ENCODE measurements at places on chromosomes 1 and 21.
A peak's percentile ranks its signal among the peaks of the same experiment; 100 is the strongest.

GRCh38 chr1:147171399-147172167 is 687 bp downstream of the PRKAB2 start:
- no peak for DNase-seq

- peak; percentile 63 for DNase-seq
Observed at GRCh38 chr1:41754540-41754939, 164.2 kb downstream of the HIVEP3 start.

DNA sequence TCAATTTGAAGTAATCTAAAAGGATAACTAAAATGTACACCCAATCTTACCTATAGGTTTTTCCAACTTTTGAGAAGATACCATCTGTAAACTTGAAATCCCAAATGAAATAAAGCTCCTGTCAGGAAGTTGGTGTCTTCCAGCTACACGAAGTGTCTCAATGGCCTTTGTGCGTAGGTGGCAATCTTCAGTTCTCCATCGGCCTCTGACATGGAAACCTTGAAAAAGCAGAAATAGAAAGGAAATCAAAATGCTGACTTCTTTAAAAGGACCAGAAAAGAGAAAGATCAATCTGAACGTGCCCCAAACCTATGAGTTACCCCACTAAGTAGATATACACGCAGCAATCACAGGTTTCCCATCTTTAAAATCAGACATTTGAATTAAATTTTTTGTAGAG is 10.0 kb downstream of the MKNK1 start:
- DNase-seq, result no peak

DNA sequence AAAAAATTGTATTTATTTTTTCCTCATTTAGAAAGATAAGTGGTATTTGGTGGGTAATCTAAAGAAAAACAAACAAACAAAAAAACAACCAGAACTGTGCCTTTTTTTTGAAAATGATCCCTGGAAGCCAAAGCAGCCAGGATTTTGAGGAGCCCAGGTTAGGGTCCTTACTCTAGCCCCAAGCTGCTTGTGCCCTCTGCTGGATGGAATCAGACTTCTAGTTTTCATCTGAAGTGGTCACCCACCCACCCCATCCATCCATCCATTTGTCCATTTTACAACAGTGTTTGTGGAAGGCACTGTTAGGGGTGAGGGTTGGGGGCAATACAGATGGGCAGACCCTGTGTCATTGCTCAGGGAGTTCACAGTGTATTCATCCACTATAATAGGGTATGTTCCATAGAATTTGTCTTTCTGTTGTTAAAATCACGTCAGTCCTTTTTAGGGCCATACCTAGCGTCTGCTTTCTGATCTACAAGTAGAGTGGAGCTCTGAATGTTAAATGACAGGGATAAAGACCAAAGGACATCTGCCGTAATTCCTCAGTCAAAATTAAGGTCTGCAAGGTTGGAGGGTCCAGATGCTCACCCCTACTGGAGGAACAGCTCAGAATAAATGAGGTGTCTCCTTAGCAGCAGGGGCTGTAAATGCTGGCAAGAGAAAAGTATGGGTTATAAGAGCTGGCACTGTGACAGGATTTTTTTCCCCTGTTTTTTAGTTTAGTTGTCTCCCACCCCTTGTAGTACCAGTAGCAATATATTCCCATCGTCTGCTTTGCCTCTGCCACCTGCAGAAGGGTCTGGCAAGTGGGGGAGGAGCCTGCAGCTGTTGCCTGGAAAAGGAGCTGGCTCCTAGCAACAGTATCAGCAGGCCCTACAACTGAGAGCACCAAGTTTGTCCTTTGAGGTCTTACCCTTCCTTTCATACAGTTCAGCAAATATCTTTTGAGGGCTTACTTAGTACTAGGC is 3.2 kb downstream of the LRRC42 start:
- DNase-seq, result peak; percentile 30

DNA sequence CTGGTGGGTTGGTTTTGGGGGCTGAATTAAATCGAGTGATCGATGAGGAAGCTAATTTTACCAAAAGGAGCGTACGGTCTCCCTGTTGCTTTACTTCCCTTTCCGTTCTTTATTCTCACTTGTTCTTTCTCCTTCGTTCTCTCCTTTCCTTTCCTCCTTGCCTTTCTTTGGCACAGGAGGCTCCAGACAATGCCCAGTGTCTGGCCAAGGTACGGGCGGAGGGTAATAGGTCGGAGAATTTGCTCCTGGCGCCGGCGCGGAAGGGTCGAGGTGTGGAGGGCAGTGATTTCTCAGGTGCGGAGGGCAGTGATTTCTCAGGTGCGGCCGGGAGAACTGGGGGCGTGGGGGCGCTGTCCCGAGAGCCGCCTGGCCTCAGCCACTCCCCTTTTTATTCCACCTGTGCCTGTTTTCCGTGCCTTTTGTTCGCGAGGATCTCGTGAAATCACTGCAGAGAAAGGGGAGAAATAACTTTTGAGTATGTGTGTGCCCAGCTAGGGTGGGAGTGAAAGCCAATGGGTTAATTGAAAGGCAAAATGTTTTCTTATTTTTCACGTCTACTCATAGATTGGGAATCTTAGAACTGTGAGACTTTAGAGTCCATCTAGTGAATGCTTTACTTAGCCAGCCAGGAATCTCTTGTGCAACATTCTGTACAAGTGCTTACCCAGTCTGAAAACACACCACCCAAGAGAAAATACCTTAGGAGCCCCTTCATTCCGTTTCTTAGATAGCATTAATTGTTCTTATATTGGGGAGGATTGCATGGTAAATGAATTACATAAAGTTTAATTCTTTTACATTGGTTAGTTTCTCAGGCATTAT is 1.3 kb downstream of the FNBP1L start:
- no peak for DNase-seq

DNA sequence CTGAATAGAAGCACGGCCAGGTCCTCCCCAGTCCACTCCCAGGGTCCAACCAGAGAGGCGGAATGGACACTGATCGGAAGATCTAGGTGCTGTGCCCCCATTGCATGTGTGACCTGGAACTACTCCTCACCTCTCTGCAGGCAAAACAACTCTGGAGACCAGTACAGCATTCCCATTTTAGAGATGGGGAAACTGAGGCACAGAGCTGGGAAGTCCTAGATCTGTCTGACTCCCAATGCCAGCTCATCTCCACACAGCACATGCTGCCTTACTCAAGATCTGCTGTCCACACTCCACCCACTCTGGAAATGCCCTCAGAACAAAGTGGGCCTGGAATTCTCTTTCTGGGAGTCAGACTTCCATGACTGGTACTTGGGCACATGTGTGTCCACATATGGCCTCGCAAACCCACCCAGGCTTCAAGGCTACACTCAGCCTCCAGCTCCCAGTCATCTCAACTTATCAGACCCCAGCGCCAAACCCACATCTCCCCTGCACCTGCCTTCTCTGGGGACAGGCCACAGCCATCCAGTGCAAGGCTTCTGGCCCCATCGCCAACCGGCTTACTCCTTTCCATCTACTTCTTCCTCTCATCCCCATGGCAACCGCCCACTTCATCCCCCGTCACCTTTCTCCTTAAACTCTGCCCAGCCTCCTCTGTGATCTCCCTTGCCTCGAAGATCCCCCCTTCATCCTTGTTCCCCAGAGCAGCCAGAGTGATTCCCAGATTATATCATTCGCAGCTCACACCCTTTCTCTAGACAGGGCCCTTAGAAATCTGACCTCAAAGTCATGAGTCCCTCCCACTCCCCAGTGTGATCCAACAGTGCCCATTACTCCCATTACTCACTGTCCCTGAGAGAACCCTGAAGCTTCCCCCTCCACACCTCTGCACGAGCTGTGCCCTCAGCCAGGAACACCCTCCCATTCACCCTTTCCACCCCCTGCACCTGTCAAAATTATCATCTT is 2.7 kb downstream of the COL8A2 start:
- no peak for DNase-seq

GRCh38 chr21:24208562-24209260 is 1398.6 kb downstream of the MRPL39 start:
- no peak for DNase-seq

- no peak for DNase-seq
Observed at GRCh38 chr21:37380349-37381323, 14.1 kb downstream of the DYRK1A start.

GRCh38 chr1:14997646-14998276 is 155.8 kb upstream of the TMEM51 start:
- DNase-seq, result no peak

DNA sequence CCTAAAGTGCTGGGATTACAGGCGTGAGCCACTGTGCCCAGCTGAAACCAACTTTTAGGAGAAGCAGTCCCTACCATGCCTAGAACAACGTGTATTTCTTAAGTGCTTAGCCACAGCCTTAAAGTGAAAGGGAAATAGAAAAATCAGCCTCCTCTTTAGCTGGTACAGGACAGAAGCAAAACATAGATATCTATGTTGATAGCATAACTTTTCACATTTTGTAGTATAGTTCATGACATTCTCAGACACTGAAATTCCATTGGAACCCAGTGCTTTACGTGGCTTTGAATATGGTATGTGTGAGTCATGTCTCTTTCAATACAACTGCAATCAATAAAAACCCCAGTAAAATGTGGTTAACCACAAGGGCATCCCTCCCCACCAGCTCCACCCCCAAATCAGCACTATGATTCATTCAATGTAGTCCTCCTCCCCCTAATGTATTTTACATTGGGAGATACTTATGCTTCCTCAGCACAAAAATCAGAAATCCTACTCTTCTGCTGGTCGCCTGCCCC is 32.1 kb downstream of the TGFB2 start:
- DNase-seq, result peak; percentile 74

DNA sequence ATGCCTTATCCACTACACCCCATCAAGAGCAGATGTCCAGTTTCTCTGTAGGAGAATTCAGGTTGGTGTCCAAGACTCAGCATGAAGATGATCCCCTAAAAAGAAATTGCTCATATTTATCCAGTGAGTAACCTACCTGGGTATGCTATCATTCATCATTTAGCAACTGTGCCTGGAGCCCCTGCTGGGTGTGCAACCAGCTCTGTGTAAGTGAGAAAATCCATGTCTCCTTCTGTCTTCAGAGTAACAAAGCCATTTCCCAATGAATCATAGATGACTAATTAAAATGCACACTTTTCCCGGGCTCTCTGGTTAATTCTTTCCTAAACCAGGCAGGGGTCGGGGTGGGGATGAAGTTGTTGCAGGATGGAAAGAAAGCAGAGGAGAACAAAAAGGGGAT is 35.8 kb downstream of the OLFML3 start:
- no peak for DNase-seq

DNA sequence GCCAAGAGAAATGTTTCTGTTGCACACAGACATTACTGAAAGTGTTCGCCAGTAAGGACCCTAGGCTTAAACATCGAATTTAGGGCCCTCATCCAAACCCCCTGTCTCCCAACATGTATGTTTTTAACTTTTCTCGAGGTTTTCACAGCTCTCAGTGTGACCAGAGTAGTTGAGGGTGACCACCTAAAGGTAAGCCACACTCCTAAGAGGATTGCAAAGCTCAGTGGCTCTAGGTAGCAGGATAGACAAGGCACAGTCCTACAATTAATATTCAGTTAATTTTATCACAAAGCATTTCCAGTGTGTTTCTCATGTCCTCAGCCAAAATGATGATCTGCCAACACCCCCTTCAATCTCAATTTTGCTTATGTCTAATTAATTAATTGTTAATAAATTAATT is 695 bp upstream of the ALG14 start:
- no peak for DNase-seq

DNA sequence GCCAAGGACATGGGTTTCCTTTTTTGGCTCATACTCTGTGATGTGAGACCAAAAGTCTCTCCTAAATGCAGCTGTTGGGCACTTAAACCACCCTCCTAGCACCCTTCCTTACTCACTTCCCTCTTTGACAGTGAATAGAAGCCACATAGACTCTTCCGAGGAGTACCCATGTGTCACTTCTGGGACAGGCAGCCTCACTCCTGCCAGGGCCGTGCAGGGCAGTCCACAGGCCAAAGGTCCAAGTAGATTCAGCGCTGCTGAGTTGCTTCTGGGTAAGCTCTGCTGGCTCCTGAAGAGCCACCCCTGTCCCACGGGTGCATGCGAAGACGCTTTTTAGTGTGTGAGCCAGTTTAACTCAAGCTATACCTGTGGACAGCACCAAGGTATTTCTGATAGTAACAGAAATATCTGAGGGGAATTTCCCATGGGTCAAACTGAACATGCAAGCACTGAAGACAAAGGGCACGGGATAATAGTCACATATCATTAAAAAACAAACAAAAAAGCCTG is 36.8 kb upstream of the BMP8B start:
- no peak for DNase-seq

GRCh38 chr1:30818568-30819243 is 61.1 kb upstream of the LAPTM5 start:
- no peak for DNase-seq

DNA sequence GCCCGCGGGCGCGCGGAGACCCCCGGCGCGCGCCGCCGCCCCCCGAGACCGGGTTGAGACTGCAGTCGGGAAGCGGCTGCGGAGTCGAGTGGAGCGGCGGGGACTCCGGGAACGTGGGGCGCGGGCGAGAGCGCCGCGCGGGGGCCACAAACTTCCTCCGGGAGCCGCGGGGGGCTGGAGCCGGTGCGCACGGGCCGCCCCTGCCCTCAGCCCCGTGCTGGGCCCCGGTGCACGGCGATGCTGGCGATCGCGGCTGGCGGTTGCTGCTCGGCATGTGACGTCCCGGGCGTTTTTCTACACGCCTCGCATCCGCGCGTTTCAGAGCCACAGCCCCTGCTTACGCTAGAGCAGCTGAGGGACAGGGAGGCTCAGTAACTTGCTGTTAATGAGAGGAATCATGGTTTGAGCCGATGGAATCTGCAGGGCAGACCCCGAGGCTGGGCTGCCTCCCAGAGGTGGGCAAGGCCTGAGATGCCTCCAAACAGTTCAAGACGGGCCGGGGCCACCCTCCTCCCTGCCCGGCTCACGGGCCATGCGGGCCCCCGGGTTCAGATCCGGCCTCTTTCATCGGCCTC is 520 bp downstream of the TMEM201 start:
- DNase-seq, result peak; percentile 70

GRCh38 chr1:64664299-64664698 is 80.6 kb upstream of the RAVER2 start:
- no peak for DNase-seq

DNA sequence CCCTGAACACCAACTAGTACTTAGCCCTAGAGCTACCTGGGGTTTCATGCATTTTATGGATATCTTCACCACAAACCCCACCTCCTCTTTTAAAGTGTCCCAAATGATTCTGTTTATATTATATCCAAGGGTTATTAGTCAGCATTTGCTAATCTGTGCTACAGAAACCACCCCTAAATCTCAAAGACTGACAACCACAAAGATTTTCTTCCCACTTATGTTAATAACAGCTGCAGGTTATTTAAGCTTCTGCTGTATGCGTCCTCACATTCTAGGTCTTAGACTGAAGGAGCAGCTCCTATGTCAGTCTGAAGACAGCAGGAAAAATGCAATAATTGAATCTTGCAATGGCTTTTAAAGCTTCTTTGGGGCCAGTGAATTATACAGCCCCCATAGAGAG is 11.2 kb upstream of the PHC2 start:
- DNase-seq, result no peak
